Activated CD8-positive, alpha-beta T cell treated with anti-CD3 and anti-CD28 coated beads for 36 hours (primary cell): ENCODE measurements at places on chromosomes 4 and X. TPM values are rescaled to one million over a fixed set of nuclear protein-coding genes. Genes with fewer than 3 reads are reported as not detected.

AREG gene
- 0.99 TPM for total RNA-seq

CD99L2 gene
- 11.9 TPM for total RNA-seq

MEPE gene
- total RNA-seq, result not detected

SRPX2 gene
- not detected for total RNA-seq

DNA sequence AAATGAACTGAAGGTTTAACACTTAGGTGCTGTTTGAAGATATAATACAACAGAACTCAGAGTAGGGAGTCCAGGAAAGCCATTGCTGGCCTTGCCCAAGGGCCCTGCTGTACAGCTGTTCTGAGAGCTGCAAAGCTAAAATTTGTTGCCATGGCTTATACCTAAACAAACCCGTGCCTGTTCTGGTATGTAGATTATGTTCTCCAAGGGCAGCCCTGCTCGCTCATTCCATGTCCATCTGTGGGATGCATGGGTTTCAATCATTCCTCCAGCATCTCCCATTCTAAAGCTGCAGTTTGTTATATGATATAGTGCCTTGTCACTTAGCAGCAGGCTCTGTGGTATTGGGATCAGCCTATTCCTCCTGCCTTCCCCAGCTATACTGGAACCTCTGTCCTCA lies 80.8 kb upstream of the BMPR1B start:
- H3K4me1 ChIP-seq, result no peaks in the 10 kb centered on the region
- H3K36me3 ChIP-seq, result no peaks in the 10 kb centered on the region
- no peak overlapping the region for H3K27ac ChIP-seq
- peaks cover 3% of the 10 kb centered on the region for H3K27me3 ChIP-seq
- no peak overlapping the region for H3K4me3 ChIP-seq
- DNase-seq, result no peak

- H3K27ac ChIP-seq, result no peak overlapping the region
- H3K4me1 ChIP-seq, result no peaks in the 10 kb centered on the region
- no peaks in the 10 kb centered on the region for H3K27me3 ChIP-seq
- H3K36me3 ChIP-seq, result no peaks in the 10 kb centered on the region
- no peak for DNase-seq
These were observed 325.0 kb downstream of the PCDH7 start for GRCh38 chr4:31045151-31045550.

DNA sequence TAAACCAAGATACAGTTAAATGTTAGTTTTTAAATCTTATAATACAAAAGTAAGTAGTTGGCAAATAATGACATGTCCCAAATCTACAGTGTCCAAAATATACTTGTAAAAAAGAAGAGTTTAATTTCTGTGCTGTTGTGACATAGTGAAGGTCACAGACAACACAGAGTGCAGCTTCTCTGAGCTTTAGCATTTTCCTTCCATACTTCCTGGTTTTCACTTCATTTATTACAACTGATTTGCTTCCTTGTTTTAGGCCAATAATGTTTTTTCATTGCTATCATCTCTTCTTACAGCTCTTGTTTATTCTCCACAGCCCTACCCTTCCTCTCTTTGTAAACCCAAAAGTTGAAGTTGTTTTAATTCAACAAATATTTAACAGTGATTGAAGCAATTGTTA lies 132.4 kb upstream of the TET2 start:
- H3K27ac ChIP-seq, result no peak overlapping the region
- H3K4me1 ChIP-seq, result no peaks in the 10 kb centered on the region
- peaks cover 2% of the 10 kb centered on the region for H3K27me3 ChIP-seq
- H3K4me3 ChIP-seq, result no peak overlapping the region

DNA sequence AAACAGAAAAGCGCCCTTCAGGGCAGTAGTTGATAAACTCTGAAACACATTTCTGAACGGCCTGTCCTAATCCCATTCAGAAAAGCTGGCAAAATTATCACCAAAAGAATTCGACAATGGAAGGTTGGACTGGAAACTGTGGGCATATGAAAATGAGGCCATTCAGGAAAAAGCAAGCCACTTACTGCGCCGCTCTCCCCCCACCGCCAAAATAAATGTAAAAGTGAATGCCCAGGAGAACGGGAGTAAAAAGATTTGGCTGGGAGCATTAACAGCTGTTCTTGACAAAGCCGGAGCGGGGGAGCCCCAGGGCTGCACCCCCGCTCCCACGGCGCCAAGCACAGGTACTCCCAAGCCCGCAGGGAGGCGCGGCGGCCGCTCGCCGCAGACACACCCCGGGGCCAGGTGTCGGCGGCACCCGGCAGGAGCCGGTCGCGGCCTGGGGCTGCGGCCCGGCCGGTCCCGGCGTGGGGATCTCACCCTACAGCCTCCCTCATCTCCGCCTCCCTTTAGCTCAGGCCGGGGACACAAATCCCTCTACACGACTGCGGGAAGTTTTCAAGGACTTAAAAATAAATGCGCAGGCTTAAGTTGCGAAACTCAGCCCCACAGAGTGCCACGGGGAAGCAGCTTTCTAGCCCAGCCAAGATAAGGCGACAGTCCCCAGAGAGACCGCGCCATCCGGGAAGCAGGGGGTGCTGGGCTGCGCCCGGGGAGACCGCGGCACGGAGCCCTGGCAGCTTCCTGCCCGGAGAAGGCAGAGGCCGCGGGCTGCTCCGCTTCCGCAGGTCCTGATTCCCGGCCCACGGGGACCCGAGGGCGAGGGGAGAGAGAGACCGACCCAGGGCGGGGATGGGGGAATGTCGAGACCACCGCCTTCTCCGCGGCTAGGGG lies 593 bp downstream of the SH3RF1 start:
- peaks cover 5% of the 10 kb centered on the region for H3K4me1 ChIP-seq
- H3K36me3 ChIP-seq, result no peaks in the 10 kb centered on the region
- peaks cover 50% of the 10 kb centered on the region for H3K27me3 ChIP-seq
- peak overlapping the region; percentile 72 for H3K4me3 ChIP-seq
- DNase-seq, result peak; percentile 42
- H3K27ac ChIP-seq, result no peak overlapping the region
